HFFc6 (cell line): ENCODE measurements at places on chromosomes 4 and X. TPM values are rescaled to one million over a fixed set of nuclear protein-coding genes. Genes with fewer than 3 reads are reported as not detected.

Gene SMIM10L2A
- total RNA-seq = 0.05 TPM in 1 of 3 replicates, not detected in the others

Gene KLHL4
- not detected in 3 replicates for total RNA-seq

DNA sequence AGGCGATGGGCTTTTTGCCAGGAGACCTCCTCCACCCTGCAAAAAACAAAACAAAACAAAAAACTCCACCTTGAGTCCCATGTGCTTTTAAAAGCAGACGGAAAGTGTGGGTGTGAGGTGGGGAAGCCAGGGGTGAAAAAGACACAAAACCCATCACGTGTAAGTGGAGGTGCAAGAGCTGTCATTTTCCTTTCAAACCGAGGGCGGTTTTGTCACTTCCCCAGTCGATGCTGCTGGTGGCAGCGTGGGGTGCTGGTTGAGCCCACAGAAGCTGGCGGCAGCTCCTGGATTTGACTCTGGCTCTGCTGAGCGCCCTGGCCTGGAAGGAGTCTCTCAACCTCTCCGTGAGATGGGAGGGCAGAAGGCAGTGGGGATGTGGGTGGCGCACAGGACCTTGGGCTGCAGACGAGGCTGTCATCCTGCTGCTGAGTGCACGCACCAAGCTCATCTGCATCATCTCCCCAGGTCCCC, 110.0 kb downstream of the PSAPL1 start:
- no peak for DNase-seq

DNA sequence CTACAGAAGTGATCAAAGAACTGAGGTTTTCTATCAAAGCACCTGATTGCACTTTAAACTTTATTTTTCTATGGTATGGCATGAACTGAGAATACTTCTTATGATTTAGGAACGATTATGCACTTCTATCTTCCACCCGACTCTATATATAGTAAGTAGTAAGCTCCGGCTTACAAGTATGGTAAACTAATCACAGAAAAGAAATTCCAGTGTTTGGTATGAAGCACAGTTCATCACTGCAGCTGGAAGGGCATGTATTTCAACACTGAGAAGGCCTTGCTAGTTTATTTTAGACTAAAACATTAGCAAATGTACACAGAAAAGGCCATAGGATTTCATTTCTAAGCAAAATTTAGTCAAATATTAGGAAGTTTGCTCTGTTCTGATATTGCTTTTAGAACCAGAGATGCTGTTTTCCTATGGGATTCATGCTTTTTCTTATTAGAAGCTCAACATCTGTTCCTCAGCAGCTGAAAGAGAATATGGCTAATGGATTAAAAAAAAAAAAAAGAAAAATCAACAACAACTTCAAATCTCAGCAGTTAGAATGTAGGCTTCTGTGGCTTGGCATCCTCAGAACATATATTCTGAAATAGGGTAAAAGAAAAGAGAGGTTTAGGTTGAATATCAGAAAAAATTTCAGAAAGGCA, 273.5 kb downstream of the C4orf33 start:
- no peak for DNase-seq

GRCh38 chr4:116005037-116005805, 891.8 kb upstream of the NDST4 start:
- no peak for DNase-seq

DNA sequence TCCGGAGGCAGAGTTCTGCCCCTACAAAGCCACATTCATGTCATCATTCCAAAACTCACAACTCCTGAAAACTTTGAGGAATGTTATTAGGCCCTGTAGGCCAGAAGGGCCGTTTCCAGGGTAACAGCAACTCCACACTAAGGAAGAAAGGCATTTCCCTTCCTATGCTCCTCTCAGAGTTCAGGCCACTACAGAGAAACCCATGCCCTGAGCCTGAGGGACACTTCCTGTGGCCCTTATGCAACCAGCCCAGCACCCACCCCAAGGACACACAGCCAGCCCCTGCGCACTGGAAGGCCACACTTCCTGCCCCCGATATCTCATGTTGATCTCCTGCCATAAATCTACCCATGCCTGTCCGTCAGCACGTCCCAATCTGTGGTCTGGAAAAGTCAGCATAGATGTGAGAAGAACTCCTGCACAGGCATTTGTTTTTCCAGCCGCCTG, 289.3 kb downstream of the BCOR start:
- peak; percentile 88 for DNase-seq

GRCh38 chr4:119394826-119395225, 72.9 kb upstream of the FABP2 start:
- DNase-seq = no peak
